Naive thymus-derived CD8-positive, alpha-beta T cell (primary cell): ENCODE measurements at places on chromosomes 5 and 9. TPM values are rescaled to one million over a fixed set of nuclear protein-coding genes. Genes with fewer than 3 reads are reported as not detected.

FXN gene
- 23.0 TPM for total RNA-seq

CENPK gene
- total RNA-seq, result 71.0 TPM

TSLP gene
- total RNA-seq, result 0.41 TPM

PCDHGB3 gene
- total RNA-seq, result 0.71 TPM

SURF4 gene
- total RNA-seq, result 70.0 TPM

KIAA1191 gene
- 71.3 TPM for total RNA-seq

WHRN gene
- total RNA-seq, result 3.3 TPM

PDGFRB gene
- 0.49 TPM for total RNA-seq

- DNase-seq, result no peak
Observed at GRCh38 chr5:10418654-10419345, 22.9 kb upstream of the ROPN1L start.

DNA sequence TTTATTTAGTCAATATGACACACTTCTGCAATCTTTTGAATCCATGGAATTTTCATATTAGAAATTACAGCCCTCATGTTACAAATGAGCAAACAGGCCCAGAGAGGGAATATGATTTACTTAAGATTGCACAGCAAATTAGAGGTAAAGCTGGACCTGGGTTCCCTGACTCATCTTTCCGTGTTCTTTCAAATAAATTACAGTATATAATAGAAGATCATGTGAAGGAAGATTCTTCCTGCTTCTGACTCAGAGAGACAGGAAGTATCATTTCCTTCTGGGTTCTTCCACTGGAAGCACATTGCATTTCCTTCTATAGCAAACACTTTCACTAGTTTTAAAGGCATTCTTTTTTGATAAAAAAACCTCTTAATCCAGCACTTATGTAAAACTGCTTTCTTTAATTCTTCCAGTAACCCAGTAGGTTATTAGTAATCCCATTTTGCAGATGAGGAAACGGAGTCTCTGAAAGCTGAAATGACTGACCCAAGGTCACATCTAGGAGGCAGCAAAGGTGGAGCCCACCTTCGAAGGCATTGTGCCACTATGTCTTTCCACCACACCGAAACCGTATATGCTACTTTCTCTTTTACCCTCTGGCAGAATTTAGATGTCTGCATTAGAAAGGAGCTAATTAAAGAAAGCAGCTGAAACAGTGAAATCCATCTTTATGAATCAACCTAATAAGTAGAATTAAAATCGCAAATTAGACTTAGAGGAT lies 566.7 kb upstream of the KLF4 start:
- no peak for DNase-seq

DNA sequence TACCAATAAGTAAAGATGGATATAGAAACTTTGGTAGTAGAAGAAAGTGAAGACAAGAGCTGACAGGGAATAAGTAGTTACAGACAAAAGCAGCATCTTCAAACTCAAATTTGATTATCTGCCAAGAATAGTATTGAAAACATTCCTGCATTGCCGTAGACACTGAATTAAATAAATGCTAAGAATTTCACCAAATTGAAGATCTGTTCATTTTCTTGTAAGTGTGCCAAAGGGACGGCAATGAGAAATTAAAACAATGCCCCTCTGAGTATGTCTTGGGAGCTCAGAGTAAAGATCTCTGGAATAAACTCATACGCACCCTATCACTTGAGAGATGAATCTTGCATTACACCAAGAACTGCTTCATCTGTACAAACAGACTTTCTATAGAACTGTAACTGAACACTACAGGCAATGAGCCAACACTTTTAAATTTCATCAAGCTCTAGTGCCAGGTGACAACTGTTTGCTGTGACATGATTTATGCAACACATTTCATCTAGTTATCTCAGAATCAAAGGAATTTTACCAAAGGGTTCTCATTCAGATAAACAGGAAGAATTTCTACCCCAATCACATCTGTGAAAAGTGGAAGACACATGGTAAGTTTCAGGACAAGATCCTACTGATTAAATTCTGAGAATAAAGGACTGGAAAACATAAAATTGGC lies 66.9 kb downstream of the RFX3 start:
- no peak for DNase-seq

DNA sequence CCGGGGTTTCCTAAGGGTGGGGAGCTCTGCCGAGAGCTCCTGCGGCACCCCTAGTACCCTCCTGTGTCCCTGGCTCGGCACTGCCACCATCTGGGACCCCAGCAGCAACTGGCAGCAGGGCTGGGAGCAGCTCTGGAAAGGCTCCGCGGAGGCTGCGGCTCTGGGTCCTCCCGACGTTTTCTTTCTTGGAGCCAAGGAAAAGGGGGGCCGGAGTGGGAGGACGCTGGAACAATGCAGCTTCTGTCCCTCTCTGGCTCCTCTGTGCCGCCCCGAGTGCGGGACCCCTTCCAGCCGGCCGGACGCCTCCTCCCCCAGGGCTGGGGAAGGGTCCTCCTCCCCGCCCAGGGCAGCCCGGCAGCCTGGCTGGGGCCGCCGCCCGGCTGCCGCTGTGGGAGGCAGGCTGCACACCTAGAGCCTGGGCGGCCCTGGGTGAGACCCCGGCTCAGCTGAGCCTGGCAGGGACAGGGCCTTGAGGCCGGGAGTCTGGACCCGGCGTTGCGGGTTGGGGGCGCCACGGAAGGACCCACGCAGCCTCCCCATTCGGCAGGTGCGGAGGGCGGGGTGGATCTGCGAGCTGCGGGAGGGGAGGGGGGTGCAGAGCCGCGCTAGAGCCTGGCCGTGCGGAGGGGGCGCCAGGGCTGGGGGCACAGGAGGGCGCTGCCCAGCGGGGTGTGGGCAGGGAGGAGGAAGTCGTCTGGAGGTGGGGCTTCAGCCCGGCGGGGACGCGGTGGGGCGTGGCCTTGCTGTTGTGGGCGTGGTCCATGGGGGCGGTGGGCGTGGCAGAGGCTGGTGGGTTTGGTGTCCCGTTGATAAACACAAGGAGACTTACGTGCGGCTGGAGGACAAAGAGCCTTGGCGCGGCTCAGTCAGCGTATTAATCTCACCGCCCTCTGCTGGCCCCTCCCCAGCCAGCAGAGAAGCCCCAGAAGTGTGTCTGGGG lies 15.1 kb downstream of the GPSM1 start:
- peak; percentile 75 for DNase-seq

DNA sequence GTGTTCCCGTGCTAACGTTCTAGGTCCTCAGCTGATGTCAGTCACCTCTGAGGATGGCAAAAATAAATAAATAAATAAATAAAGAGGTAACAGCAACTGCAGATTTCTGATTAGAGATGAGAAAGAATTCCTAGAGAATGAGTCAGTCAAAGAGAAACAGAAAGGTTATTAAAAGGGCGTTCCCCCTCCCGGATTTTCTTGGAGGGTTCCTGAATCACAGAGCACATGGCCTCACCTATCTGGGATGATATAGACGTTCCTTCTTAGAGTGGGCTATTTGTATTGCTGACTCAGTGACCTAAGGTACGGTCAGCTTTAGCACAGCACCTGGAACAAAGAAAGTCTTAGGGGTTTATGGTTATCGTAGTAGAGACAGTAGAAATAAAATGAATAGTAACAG lies 30.6 kb downstream of the HTR4 start:
- no peak for DNase-seq

- no peak for DNase-seq
Observed at GRCh38 chr9:129370770-129371169, 192.7 kb upstream of the IER5L start.

DNA sequence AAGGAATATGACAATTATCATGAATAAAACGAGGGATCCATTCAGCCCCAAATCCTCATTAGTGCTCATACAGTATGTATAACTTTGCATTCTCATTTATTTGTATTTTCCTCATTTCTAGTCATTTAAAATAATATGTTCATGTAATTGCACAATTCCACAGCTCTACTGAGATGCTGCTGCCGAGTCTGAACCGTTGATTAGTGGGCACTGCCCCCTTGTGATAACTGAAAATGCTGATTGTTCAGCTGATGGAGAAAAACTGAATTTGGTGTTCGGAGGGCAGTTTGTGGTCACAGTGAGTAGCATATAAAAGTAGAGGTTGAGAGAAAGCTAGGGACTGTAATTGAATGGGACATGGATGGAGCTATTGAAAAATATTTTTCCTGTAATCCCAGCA lies 12.2 kb upstream of the GPR151 start:
- DNase-seq, result no peak

DNA sequence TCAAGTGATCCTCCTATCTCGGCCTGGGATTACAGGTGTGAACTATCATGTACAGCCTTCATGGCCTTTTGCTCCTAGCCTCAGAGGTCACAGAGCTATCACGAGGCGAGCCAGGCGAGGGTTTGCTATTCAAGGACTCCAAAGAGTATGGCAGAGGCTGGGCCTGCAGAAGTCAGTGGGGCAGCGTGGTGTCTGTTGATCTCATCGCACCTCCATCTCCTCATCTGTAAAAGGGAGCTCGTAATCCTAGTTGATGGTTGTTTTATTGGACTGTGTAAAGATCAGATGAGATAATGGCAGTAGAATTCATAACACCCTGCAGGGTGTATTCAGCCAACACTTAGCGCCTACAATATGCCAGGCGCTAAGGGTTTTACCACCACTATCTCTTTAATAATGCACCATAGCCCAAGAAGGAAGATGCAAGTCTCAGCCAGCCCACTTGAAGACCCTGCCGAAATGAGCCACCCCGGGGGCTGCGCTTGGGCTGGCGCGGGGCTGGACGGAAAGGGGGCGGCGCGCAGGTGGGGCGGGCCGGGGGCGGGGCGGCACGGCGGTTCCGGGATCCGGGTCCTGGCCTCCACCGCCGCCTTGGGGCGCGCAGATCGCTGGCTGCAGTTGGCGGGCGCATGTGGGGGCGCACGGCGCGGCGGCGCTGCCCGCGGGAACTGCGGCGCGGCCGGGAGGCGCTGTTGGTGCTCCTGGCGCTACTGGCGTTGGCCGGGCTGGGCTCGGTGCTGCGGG lies at the start of gene GALNT12:
Gene GALNT12, plus strand, starts transcription at position 601 of the 744 bp plus-strand sequence. Its CDS starts 29 bp downstream, at position 630.
- DNase-seq, result peak; percentile 53

DNA sequence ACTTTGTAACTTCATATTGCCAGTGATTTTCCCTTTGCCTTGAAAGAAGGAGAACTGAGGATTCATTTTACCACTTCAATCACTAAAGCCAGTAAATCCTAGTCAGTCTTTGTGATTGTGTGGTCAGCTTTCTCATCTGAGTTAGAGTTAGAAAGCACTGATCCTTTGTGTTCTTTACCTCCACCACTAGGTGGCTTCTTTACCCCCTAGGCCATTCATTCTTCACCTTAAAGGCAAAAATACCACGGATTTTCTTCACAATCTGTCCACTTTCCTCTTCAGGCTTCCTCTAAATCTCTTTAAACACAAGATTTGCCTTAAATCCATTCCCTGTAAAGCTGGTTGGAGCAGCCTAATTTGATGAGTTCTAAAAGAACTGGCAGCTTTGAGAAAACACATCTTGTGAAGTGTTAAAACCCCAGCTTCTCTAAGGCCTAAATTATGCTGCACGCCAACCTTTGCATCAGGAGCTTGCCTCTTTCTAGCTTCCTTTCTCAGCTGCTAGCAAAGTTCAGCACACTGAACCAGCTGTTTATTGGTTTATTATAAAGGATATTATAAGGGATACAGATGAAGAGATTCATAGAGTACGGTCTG lies 20.4 kb downstream of the BDP1 start:
- DNase-seq, result no peak

- no peak for DNase-seq
Observed at GRCh38 chr5:143390258-143390657, 13.2 kb downstream of the NR3C1 start.

- no peak for DNase-seq
Observed at GRCh38 chr9:2257248-2257929, 242.2 kb downstream of the SMARCA2 start.

- DNase-seq, result no peak
Observed at GRCh38 chr9:123424131-123424530, 68.1 kb downstream of the CRB2 start.

DNA sequence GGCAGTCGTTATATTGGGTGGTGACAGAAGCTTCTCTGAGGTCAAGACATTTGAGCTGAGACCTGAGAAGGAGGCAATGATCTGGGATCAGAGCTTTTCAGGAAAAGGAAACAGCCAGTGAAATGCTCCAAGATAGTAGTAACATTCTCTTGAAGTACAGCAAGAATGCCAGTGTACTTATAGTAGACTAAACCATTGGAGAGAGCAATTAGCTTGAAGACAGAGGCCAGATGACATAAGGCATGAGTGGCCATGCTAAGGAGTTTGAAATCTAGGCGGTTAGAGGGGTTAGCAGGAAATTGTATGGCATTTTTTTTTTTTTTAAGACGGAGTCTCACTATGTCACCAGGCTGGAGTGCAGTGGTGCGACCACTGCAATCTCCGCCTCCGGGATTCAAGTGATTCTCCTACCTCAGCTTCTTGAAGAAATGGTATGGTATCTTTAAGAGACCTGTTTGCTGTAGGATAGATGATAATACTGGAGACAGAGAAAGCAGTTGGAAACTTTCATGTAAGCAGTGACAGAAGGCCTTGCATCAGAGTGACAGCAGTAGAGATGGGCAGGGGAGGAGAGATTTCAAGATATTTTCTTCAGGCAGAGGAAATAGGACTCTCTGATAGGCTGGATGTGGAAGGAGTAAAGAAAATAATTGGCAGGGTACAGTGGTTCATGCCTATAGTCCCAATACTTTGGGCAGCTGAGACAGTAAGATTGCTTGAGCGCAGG lies 482.2 kb upstream of the PAPPA start:
- no peak for DNase-seq

DNA sequence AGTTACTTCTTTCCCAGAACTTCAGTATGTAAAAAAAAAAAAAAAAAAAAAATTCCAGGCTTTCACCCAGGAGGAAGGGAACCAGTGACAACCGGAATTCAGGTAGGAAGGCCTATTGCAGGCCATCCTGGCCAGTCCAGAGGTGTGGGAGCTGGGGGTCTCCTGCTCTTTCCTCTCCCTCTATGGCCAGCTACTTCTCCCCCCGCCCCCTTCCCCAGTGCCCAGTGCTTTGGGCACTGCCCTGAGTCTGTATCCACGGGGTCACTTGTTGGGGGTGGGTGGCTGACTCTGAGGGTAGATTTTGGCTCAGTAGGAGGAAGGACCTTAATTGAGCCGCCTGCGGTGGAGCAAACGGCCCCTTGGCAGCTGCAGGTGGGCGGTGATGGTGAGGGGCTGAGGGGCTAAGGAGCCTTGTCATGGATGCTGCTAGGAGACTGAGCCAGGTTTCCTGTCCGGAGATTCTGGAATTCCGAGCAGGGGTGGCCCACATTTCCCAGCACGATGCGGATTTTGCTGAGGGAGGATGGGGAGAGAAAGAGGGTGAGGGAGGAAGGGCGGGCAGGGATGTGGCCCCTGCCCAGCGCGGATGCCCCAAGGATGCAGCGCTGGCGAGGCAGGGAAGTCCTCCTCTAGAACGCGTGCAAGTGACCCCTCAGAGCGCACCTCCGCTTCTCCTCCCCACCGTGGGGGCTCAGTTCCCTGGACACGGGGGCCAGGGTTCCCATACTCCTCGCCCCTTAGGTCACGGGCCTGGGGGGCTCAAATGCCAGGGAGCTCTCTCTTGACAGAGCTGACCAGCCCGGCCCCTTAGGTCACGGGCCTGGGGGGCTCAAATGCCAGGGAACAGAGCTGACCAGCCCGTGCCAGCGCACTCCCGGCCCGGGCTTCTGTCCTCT lies 1.2 kb upstream of the PHF2 start:
- no peak for DNase-seq

DNA sequence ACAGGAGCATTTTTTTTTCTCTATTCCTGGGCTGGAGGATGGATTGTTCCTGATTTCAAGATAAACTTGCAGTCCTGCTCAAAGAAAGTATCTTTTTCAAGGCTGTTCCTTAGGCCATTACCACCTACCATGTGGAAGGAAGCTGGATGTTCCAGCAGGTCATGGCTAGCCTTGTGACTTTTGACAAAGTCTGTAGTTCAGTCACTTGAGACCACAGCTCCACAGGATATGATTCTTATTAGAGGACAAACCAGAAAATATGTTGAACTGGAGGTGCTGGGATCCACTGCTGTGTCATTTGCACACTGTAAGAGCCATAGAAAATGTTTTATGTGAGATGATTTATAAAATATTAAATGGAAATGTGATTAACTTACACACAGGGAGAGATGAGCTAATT lies 184.2 kb upstream of the ACO1 start:
- no peak for DNase-seq
